ENCODE measurements at places on chromosomes 6 and 20. TPM values are rescaled to one million over a fixed set of nuclear protein-coding genes. Genes with fewer than 3 reads are reported as not detected.

GRCh38 chr6:90860822-90861601, 274.1 kb upstream of the MAP3K7 start:
- no peak for DNase-seq

- DNase-seq, result no peak
Measured at GRCh38 chr6:104638841-104639290, 220.9 kb downstream of the HACE1 start.

MOG gene
- total RNA-seq, result 2.0 TPM

- no peak for DNase-seq
Measured at GRCh38 chr6:156174031-156174890, 602.9 kb upstream of the ARID1B start.

- DNase-seq, result peak; percentile 81
Measured at GRCh38 chr6:12369781-12370262, 79.7 kb downstream of the EDN1 start.

- DNase-seq, result no peak
Measured at GRCh38 chr20:34891166-34892062, 15.0 kb downstream of the ACSS2 start.

HCK gene
- total RNA-seq, result 5.5 TPM

DNA sequence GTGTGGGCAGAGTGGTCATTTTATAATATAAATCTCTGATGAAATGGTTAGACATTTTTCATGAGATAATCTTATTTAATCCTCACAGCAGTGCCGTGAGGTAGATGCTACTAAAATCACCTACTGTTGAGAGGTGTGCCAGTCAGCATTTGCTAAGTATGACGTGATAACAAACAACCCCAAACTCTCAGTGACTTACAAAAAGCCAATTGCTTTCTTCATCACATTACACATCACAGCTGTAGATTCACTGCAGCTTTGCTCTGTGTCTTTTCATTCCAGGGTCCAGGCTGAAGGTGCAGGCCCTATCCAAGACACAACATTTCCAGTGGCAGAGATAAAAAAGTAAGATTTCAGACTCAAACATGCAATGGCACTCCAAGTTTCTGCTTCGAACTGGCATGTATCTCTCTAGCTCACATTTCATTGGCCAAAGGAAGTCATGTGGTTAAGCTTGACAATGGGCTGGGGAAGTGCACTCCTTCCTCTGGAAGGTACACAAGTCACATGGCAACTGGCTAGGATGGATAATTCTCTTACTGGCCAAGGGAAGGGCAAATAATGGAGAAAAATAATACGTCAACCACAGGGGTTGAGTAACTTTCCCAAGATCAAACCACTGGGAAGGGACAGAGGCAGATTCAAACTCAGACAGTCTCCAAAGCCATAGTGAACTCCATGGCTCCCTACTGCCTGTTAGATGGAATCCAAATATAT, 69.5 kb upstream of the EPB41L1 start:
- no peak for DNase-seq
